ENCODE measurements at places on chromosomes 4 and X. TPM values are rescaled to one million over a fixed set of nuclear protein-coding genes. Genes with fewer than 3 reads are reported as not detected.

CCDC158 gene
- not detected for total RNA-seq

RTL9 gene
- total RNA-seq = 0.13 TPM

PLXNB3 gene
- 12.5 TPM for total RNA-seq

AFP gene
- not detected for total RNA-seq

TRAM1L1 gene
- total RNA-seq = 2.3 TPM

GC gene
- not detected for total RNA-seq

PHOX2B gene
- not detected for total RNA-seq

MAGEA6 gene
- total RNA-seq = not detected

MAGEC2 gene
- total RNA-seq = not detected

PARM1 gene
- not detected for total RNA-seq

OTC gene
- total RNA-seq = not detected

IL9R gene
- total RNA-seq = not detected

GRCh38 chrX:44871931-44872820, 812 bp upstream of the KDM6A start:
- peak overlapping the region; percentile 99 for H3K27ac ChIP-seq
- peak overlapping the region; percentile 95 for H3K4me3 ChIP-seq
- DNase-seq = peak; percentile 59
- peaks cover 5% of the 10 kb centered on the region for H3K4me1 ChIP-seq
- H3K27me3 ChIP-seq = no peaks in the 10 kb centered on the region
- H3K36me3 ChIP-seq = no peaks in the 10 kb centered on the region

DNA sequence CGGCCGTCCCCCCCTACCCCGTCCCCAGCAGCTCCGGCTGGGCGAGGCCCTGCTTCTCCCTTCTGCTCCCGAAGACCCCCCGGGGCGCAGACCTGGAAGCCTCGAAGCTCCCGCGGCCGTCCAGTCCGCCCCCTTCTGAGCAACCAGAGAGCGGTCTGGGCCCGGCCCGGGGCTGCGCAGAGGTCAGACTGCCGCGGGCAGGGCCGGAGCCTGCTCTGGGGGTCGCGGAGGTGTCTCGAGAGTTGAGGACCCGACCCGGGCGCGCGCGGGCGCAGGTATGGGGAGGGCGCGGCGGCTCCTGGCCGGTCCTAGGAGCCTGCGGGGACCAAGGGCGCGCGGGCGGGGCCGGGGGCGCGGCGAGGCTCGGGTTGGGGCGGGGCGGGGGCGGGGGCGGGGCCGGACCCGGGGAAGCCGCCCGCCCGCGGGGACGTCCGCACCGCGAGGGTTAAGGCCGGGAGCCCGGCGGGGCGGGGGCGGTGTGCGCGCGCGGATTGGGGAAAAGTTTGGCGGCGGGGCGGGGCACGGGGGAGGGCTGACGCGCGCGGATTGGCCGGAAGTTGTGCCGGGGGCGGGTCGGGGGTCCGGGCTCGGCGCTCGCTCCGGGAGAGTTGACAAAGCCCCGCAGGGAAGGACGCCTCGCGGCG, at the start of gene FGFRL1:
Gene FGFRL1 (plus strand): TSS at position 605 of the 644 bp plus-strand sequence. CDS start 860 bp downstream, outside the sequence.
- peak within 1 kb of the TSS; percentile 77 for H3K4me3 ChIP-seq
- no peaks in the 10 kb centered on the region for H3K36me3 ChIP-seq
- 0 out of 2 replicates have a peak, but pooled peaks cover 3% of the 10 kb centered on the region for H3K4me1 ChIP-seq
- peaks cover 5% of the 10 kb centered on the region for H3K27me3 ChIP-seq
- peak within 1 kb of the TSS; percentile 63 for H3K27ac ChIP-seq

GRCh38 chr4:141890279-141890678, 253.9 kb downstream of the IL15 start:
- no peaks in the 10 kb centered on the region for H3K36me3 ChIP-seq
- no peak overlapping the region for H3K4me3 ChIP-seq
- no peaks in the 10 kb centered on the region for H3K4me1 ChIP-seq
- H3K27ac ChIP-seq = no peak overlapping the region
- DNase-seq = no peak

- H3K36me3 ChIP-seq = peaks cover 5% of the 10 kb centered on the region
- no peaks in the 10 kb centered on the region for H3K27me3 ChIP-seq
- H3K27ac ChIP-seq = no peak overlapping the region
Measured at GRCh38 chr4:113673450-113673849, 88.1 kb downstream of the CAMK2D start.

- no peaks in the 10 kb centered on the region for H3K36me3 ChIP-seq
- no peaks in the 10 kb centered on the region for H3K4me1 ChIP-seq
- H3K27me3 ChIP-seq = no peaks in the 10 kb centered on the region
Measured at GRCh38 chr4:4641254-4641653, 99.4 kb upstream of the STX18 start.

- H3K27me3 ChIP-seq = no peaks in the 10 kb centered on the region
- peaks cover 3% of the 10 kb centered on the region for H3K4me1 ChIP-seq
- H3K4me3 ChIP-seq = peak overlapping the region; percentile 70
- no peak overlapping the region for H3K27ac ChIP-seq
Measured at GRCh38 chr4:80201252-80202151, 4.2 kb downstream of the PRDM8 start.

- no peaks in the 10 kb centered on the region for H3K4me1 ChIP-seq
- no peak overlapping the region for H3K27ac ChIP-seq
- no peak overlapping the region for H3K4me3 ChIP-seq
- H3K36me3 ChIP-seq = no peaks in the 10 kb centered on the region
- no peak for DNase-seq
Measured at GRCh38 chrX:153645921-153646488, 998 bp upstream of the DUSP9 start.

DNA sequence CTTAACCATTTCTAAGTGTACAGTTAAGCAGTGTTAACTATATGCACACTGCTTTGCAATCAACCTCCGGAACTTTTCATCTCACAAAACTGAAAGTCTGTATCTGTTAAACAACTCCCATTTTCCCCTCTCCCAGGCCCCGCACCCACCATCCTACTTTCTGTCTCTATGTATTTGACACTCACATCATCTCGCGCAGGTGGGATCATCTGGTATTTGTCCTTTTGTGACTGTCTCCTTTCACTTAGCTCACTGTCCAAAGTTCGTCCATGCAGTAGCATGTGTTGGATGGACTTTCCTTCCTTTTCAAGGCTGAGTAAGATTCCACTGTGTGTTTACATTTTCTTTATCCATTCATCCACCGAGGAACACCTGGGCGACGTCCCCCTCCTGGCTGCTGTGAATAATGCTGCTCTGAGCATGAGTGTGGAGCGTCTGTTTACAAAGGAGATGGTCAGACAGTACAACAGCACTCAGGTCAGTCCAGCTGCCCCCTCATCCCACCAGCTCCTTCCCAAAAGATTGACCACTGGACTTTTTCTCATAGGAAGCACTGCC, 39.8 kb downstream of the DCTD start:
- DNase-seq = no peak
- H3K27ac ChIP-seq = no peak overlapping the region
- H3K36me3 ChIP-seq = no peaks in the 10 kb centered on the region
- H3K4me3 ChIP-seq = no peak overlapping the region
- no peaks in the 10 kb centered on the region for H3K4me1 ChIP-seq

- H3K27me3 ChIP-seq = no peaks in the 10 kb centered on the region
- peak overlapping the region; percentile 99 for H3K4me3 ChIP-seq
- DNase-seq = peak; percentile 57
Measured at GRCh38 chr4:145618210-145618931, 814 bp upstream of the MMAA start.

- 0 out of 2 replicates have a peak, but pooled peaks cover 3% of the 10 kb centered on the region for H3K27me3 ChIP-seq
- H3K27ac ChIP-seq = no peak overlapping the region
- no peaks in the 10 kb centered on the region for H3K4me1 ChIP-seq
- no peaks in the 10 kb centered on the region for H3K36me3 ChIP-seq
Measured at GRCh38 chr4:121484633-121485032, 103.8 kb upstream of the QRFPR start.

DNA sequence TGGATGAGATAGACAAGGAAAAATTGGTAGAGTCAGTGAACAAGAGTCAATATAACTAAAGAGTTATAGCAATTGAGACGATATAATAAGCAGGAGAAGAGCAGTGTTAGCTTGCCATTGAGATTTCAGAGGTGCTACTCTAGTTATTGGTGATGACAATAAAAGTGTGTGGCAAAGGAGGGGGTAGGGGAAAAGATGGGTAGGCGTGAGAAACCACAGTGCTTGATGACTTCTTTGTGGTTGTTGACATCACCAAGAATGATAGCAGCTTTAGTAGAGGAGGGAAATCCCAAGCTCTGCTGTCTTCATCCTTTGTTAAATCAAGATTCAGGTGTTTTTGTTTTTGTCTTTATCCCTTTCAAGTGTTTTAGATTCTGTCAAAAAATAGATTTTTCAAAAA, 179.9 kb upstream of the PPP3CA start:
- H3K4me1 ChIP-seq = no peaks in the 10 kb centered on the region
- 0 out of 2 replicates have a peak, but pooled peaks cover 8% of the 10 kb centered on the region for H3K27me3 ChIP-seq
- H3K36me3 ChIP-seq = no peaks in the 10 kb centered on the region
- peak; percentile 10 for DNase-seq

- H3K36me3 ChIP-seq = no peaks in the 10 kb centered on the region
- H3K27me3 ChIP-seq = no peaks in the 10 kb centered on the region
- H3K27ac ChIP-seq = no peak overlapping the region
- no peaks in the 10 kb centered on the region for H3K4me1 ChIP-seq
Measured at GRCh38 chrX:29478336-29479069, 736.9 kb upstream of the MAGEB2 start.

DNA sequence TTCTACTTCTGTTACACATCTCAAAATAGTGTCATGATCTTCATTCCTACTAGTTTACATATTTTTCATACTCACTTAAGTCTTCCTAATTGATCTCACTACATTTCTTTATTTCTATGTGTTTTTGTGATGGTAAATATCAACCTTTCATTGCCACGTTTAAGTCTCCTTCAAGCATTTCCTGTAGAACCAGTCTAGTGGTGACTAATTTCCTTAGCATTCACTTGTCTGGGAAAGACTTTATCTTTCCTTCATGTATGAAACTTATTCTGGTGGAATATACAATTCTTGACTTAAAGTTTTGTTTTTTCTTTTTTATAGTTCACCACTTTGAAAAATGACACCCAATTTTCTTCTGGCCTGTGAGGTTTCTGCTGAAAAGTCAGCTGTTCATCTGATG, 181.4 kb upstream of the NEIL3 start:
- peak; percentile 51 for DNase-seq
- peak overlapping the region; percentile 58 for H3K27ac ChIP-seq
- no peaks in the 10 kb centered on the region for H3K27me3 ChIP-seq

- H3K4me1 ChIP-seq = no peaks in the 10 kb centered on the region
- no peak overlapping the region for H3K27ac ChIP-seq
- no peaks in the 10 kb centered on the region for H3K36me3 ChIP-seq
- no peak overlapping the region for H3K4me3 ChIP-seq
- no peak for DNase-seq
Measured at GRCh38 chr4:164304101-164304639, 449.8 kb upstream of the SMIM31 start.

- H3K27ac ChIP-seq = peak overlapping the region; percentile 40
- peak; percentile 83 for DNase-seq
- H3K4me1 ChIP-seq = peaks cover 31% of the 10 kb centered on the region
- H3K27me3 ChIP-seq = no peaks in the 10 kb centered on the region
Measured at GRCh38 chr4:25884031-25884782, 21.4 kb upstream of the SEL1L3 start.

- H3K27me3 ChIP-seq = no peaks in the 10 kb centered on the region
- H3K4me1 ChIP-seq = no peaks in the 10 kb centered on the region
- DNase-seq = no peak
- no peak overlapping the region for H3K4me3 ChIP-seq
- H3K27ac ChIP-seq = no peak overlapping the region
Measured at GRCh38 chrX:32842053-32842452, 369.3 kb downstream of the DMD start.

DNA sequence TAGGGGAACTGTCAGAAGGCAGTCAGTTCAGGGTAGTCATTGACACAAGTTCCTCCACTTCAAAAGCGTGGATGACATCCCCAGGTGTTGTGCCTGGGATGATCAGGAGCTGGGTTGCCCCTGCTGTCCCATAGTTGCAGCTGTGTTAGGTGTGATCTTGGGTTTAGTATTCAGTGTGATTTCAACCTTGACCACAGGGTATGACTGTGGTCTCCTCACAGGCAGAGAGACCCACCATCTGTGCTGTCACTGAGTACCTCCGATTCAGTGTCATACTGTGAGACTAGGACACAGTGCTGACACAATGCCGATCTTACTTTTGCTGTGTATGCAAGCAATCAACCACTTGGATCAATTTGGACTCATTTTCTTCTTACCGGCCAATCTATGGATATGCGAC, 25.2 kb downstream of the FOXR2 start:
- no peak overlapping the region for H3K27ac ChIP-seq
- no peak for DNase-seq
- no peaks in the 10 kb centered on the region for H3K4me1 ChIP-seq
- no peaks in the 10 kb centered on the region for H3K27me3 ChIP-seq
- H3K36me3 ChIP-seq = no peaks in the 10 kb centered on the region

- no peak overlapping the region for H3K27ac ChIP-seq
- no peaks in the 10 kb centered on the region for H3K27me3 ChIP-seq
- no peaks in the 10 kb centered on the region for H3K4me1 ChIP-seq
- no peak overlapping the region for H3K4me3 ChIP-seq
- DNase-seq = no peak
Measured at GRCh38 chr4:21420166-21420565, 528.4 kb downstream of the KCNIP4 start.

DNA sequence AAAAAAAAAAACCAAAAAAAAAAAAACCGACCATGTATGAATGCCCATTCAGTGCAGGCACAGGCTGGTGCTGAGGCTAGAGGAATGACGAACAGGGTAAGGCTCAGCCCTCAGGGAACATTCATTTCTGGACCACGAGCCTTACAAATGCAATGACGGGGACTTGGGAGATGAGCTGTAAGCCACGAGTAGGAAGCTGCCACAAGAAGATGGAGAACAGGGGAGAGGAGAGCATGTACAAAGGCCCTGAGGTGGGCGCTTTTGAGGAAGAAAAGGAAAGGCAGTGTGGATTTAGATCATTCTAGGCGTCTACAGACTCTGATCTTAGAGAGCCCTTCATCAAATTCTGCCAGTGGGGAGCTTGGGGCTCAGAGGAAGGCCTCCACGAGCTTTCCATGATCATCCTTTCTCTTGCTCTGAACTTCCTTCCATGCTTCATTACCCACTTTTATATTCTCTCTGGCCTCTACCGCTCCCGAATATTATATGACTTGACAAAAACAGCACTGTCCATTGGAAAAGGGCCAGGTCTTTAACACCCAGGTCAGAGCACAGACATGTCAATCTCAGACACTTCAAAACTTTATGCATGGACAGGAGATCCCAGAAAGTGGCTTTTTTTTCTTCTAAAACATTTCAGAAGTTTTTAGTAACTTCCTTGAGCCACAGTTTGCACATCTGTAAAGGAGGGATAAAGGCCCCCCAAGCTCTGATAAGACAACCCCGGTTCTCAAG, 3.3 kb upstream of the ZNF518B start:
- no peaks in the 10 kb centered on the region for H3K36me3 ChIP-seq
- H3K4me1 ChIP-seq = no peaks in the 10 kb centered on the region
- H3K27ac ChIP-seq = no peak overlapping the region
- no peak for DNase-seq
- peaks cover 11% of the 10 kb centered on the region for H3K27me3 ChIP-seq
- H3K4me3 ChIP-seq = no peak overlapping the region

GRCh38 chr4:113760094-113760794, 1.3 kb downstream of the CAMK2D start:
- peak overlapping the region; percentile 96 for H3K27ac ChIP-seq
- H3K27me3 ChIP-seq = no peaks in the 10 kb centered on the region
- H3K36me3 ChIP-seq = peaks cover 12% of the 10 kb centered on the region
- peak overlapping the region; percentile 87 for H3K4me3 ChIP-seq
- peaks cover 44% of the 10 kb centered on the region for H3K4me1 ChIP-seq

- H3K4me1 ChIP-seq = no peaks in the 10 kb centered on the region
- H3K4me3 ChIP-seq = no peak overlapping the region
- H3K27me3 ChIP-seq = no peaks in the 10 kb centered on the region
- H3K27ac ChIP-seq = no peak overlapping the region
- DNase-seq = no peak
Measured at GRCh38 chr4:109359040-109359646, 56.7 kb upstream of the COL25A1 start.

Data from GM23248 (cell line).